ENCODE measurements at places on chromosomes 11 and 22. TPM values are rescaled to one million over a fixed set of nuclear protein-coding genes. Genes with fewer than 3 reads are reported as not detected.

The GAS2L1 gene
- 26.3 TPM for total RNA-seq

DNA sequence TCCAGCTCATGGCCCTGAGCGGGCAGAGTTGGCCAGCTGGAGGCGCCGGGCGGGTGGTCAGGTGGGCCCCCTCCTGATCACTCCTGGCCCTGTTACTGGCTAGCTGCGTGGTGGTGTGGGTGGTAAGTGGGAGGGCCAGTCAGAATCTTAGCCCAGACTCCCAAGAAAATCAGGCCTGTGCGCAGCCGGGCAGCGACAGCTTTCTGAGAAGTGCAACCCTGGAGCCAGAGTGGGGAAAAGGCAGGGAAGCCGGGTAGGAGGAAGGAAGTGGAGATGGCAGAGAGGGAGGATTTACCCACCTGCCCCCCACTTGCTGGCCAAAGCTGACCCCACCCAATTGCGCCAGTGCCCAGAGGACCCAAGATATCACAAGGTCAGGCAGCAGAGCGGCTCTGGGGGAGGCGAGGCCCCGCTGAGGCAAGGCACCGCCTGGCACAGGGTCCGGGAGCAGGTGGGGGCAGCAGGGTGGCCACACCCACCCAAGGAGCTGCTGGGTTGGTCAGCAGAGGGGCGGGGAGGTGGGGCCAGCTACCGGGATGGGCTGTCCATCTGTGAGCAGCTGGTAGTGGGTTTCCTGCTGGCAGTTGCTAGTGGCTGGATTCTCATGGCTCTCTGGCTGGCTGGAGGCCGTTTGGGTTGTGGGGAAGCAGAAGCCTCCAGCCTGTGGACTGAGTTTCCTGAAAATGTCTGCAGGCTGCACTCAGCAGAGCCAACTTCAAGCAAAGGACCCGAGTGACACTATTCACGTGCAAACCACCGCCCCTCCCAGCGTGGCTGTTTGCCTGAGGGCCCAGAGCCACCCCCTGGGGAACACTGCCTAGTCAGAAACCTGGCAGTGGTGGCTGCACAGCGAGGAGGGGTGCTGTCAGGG, 196.4 kb downstream of the IGLL1 start:
- no peak overlapping the region for H3K4me3 ChIP-seq
- DNase-seq: peak; percentile 13
- H3K27ac ChIP-seq: no peak overlapping the region
- no peaks in the 10 kb centered on the region for H3K36me3 ChIP-seq
- H3K27me3 ChIP-seq: no peaks in the 10 kb centered on the region

DNA sequence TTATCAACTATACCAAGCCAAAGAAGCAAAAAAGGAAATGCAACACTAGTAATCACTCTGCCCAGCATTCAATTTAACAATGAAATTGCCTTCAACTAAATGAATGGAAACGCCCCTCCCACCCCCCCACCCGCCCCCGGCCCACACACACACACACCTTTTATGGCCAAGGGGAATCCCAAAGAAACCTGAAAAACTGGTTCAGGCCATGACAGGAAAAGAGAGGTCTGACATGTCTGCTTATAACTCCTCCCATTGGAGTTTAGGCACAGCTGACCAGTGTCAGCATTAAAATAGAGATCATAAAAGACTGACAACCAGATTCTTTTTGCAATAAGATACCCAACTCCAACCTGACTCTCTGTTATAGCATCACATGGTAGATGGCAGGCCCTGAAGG, 42.6 kb downstream of the ACER3 start:
- H3K27ac ChIP-seq: no peak overlapping the region
- H3K4me3 ChIP-seq: no peak overlapping the region
- H3K4me1 ChIP-seq: no peaks in the 10 kb centered on the region
- H3K27me3 ChIP-seq: no peaks in the 10 kb centered on the region

GRCh38 chr22:38304526-38304925, 12.7 kb downstream of the CSNK1E start:
- no peak overlapping the region for H3K4me3 ChIP-seq
- H3K36me3 ChIP-seq: peaks cover 28% of the 10 kb centered on the region
- no peaks in the 10 kb centered on the region for H3K27me3 ChIP-seq
- DNase-seq: peak; percentile 70
- H3K4me1 ChIP-seq: peaks cover 30% of the 10 kb centered on the region

DNA sequence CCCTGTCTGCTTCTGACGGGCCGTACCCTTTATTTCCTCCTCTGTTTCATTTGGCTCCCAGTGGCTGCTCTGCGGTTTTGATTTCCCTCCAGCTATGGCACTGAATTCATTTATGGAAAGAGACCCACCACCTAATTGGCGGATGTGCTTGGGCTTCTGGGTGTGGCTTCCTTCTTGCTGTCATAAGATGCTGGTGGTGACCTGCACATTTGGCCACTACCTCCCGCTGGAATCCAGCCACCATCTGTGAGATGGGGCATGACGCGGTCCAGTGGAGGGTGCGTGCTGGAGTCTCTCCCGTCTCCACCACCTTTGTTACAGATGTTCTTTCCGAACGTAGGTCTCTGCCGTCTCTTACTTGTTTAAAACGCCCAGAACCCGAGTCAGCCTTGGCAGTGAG, 47.7 kb upstream of the FADD start:
- H3K36me3 ChIP-seq: no peaks in the 10 kb centered on the region
- no peak overlapping the region for H3K27ac ChIP-seq
- H3K27me3 ChIP-seq: peaks cover 11% of the 10 kb centered on the region
- H3K4me3 ChIP-seq: no peak overlapping the region
- no peak for DNase-seq

GRCh38 chr11:64334764-64335735, 5.0 kb upstream of the CCDC88B start:
- no peaks in the 10 kb centered on the region for H3K27me3 ChIP-seq
- peak; percentile 94 for DNase-seq
- H3K36me3 ChIP-seq: no peaks in the 10 kb centered on the region
